Brain pericyte (primary cell): ENCODE measurements at places on chromosomes 7 and 10.

DNA sequence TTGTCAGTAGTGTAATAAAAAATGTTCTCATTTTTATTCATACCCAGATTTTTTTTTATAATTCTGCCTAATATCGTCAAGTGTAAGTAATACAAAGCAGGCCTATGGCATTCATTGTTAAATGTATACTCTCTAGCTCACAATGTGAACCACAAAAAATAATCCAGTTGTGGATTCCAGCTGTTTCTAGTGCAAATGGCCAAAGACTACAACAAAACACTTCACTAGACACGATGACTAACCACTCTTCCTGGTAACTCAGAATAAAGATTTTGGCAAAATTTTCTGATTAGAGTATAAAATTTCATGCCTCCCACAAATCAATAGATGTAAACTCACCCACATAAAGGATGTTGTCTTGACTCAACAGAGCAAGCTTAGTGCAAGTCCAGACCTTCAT is 396.6 kb downstream of the DGKB start:
- no peak for DNase-seq

GRCh38 chr10:69863580-69863979 is 61.9 kb downstream of the COL13A1 start:
- no peak for DNase-seq

- no peak for DNase-seq
Observed at GRCh38 chr7:51059504-51060142, 257.0 kb downstream of the COBL start.

- no peak for DNase-seq
Observed at GRCh38 chr10:32371101-32371500, 24.1 kb upstream of the EPC1 start.

GRCh38 chr7:87345962-87346371 is 503 bp downstream of the CROT start:
- DNase-seq: no peak

- no peak for DNase-seq
Observed at GRCh38 chr10:128017822-128018221, 108.4 kb downstream of the MKI67 start.

DNA sequence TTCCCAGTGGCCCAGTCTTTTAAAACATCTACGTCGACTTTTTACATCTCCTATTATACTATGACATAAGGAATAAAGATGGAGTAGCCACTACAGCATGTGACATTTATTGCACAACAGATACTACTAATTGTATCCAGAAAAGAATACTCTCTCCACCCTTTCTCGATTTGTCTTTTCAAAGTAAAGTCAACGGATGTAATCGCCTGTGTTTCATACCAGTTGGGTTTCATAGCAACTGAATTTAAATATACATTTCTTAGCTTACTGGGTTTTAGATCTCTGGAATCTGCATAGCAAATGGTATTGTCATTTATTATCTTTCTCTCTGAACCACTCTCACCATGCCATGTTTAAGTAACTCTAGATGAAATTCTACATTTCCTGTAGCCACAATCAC is 86.4 kb upstream of the TRIL start:
- no peak for DNase-seq

- DNase-seq: no peak
Observed at GRCh38 chr10:53786236-53786900, 1013.8 kb upstream of the MBL2 start.

DNA sequence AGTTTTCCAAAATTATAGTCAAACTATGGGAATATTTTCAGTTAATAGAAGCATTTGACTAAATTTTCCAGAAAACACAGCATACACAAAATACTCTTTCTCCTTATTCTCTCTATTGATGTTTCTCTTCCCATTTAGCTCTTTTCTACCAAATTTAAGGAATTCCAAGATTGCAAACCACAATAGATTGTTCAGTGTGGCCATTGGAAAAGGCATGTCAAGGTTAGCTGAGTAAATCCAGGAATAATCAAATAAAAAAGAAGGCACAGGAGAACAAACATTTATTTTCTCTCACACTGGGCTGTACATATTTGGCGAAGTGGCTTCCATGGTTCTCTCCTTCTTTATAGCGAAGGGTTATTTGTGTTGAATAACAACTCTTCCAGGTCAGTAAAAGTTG is 117.3 kb downstream of the THSD7A start:
- DNase-seq: no peak

GRCh38 chr7:36570528-36571189 is 153.6 kb downstream of the AOAH start:
- no peak for DNase-seq

GRCh38 chr10:112475575-112476218 is 28.7 kb downstream of the VTI1A start:
- no peak for DNase-seq
